Left ventricle myocardium superior (tissue), 1 donor: ENCODE measurements at places on chromosomes 2 and 18. TPM values are rescaled to one million over a fixed set of nuclear protein-coding genes. Genes with fewer than 3 reads are reported as not detected.

MYL1 gene
- not detected for total RNA-seq

ZNF396 gene
- total RNA-seq = 0.62 TPM

- no peak for DNase-seq
Observed at GRCh38 chr18:48905513-48905912, 45.3 kb downstream of the SMAD7 start.

- peak; percentile 2 for DNase-seq
Observed at GRCh38 chr18:79889569-79889968, 61.9 kb downstream of the SLC66A2 start.

- no peak for DNase-seq
Observed at GRCh38 chr2:29309090-29310029, 194.1 kb downstream of the CLIP4 start.
